ENCODE measurements at places on chromosomes 4 and X.

- no peak for DNase-seq
Measured at GRCh38 chr4:137768881-137769280, 236.6 kb upstream of the PCDH18 start.

- DNase-seq, result no peak
Measured at GRCh38 chr4:159014859-159015258, 88.0 kb upstream of the RAPGEF2 start.

DNA sequence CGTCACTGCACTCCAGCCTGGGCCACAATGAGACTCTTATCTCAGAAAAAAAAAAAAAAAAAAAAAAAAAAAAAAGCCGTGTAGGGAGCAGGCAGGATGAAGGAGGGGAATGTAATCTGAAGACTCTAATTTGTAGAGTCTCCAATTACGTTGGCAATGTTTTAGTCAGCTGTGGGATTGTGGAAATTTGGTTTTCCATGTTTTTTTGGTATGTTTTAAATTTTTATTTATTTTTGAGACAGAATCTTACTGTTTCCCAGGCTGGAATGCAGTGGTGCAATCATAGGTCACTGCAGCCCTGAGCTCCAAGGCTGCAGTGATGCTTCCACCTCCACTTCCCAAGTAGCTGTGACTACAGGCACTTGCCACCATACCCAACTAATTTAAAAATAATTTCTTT lies 56.5 kb downstream of the NSD2 start:
- DNase-seq, result no peak

DNA sequence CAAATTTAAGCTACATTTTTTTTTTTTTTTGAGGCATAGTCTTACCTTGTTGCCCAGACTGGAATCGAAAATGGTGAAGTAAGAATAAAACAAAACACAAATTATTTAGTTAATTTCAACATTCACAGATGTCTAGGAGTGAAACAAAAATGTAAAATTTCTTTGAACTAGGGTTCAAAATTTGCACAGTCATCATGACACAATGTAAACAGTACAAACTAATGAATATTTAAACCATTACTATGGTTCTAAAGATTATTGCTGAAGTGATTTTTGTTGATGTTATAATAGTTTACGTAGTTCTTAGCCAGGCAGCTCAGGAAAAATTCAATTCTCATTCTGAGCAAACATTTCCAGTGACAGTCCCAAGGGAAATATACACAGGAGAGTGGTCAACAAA lies 633.1 kb downstream of the GRXCR1 start:
- no peak for DNase-seq

- peak; percentile 64 for DNase-seq
Measured at GRCh38 chr4:121252224-121252806, 88.2 kb upstream of the TNIP3 start.

DNA sequence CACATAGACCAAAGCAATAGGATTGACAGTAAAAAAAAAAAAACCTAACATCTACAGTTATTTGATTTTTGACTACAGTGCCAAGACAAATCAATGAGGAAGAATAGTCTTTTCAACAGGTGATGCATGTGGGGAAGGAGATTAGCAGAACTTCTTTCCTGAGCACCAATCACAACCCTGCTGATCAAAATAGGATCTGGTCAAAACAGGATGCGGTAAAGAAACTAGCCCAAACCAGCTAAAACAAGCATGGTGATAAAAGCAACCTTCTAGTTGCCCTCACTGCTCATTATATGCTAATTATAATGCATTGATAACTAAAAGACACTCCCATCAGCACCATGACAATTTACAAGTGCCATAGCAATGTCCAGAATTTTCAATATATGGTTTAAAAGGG lies 667.5 kb downstream of the GRXCR1 start:
- DNase-seq, result no peak

GRCh38 chr4:129748991-129749390 lies 653.0 kb downstream of the C4orf33 start:
- no peak for DNase-seq

GRCh38 chr4:187183346-187183745 lies 459.7 kb upstream of the FAT1 start:
- DNase-seq, result no peak
